ENCODE measurements at places on chromosomes 3 and 15. TPM values are rescaled to one million over a fixed set of nuclear protein-coding genes. Genes with fewer than 3 reads are reported as not detected.

The PLA2G4D gene
- not detected for total RNA-seq

The SLC9C1 gene
- 1.3 TPM for total RNA-seq

The TRIM42 gene
- not detected for total RNA-seq

The MEX3B gene
- 2.3 TPM for total RNA-seq

The CCR1 gene
- 0.81 TPM for total RNA-seq

The REC114 gene
- total RNA-seq, result not detected

The U2SURP gene
- total RNA-seq, result 65.7 TPM

All from hair follicle dermal papilla cell (primary cell).